Caco-2 (cell line): ENCODE measurements at places on chromosomes 12 and 14.

- no peak for DNase-seq
These were observed 142.5 kb downstream of the TMX1 start for GRCh38 chr14:51382506-51382905.

DNA sequence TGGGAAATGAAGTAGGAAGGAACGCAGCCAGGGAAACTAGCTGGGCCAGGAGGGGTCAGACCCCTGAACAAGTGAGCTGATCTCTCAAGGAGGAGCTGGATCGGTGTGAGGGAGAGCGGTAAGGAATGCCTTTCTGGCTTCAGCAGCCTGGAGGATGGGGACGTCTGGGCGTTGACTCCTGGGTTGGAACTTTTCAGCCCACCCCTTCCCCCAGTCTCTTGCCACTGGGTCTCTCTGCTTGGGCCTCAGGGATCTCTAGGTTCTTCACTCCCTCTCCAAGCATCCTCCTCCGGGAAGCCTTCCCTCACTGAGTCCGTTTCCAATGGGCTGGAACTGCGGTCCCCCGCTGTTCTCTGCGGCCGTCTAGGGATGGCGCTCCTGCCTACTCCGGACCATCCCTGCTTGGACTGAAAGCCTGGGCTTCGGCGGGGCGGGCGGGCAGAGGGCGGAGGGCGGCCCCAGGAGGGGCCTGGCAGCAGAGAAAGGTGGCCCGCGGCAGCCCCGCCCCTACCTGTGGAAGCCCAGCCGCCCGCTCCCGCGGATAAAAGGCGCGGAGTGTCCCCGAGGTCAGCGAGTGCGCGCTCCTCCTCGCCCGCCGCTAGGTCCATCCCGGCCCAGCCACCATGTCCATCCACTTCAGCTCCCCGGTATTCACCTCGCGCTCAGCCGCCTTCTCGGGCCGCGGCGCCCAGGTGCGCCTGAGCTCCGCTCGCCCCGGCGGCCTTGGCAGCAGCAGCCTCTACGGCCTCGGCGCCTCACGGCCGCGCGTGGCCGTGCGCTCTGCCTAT lies at the start of gene KRT7:
TSS of gene KRT7 (plus strand) at position 570 of the 788 bp plus-strand sequence. CDS start at position 624, 54 bp downstream.
- no peak for DNase-seq

- no peak for DNase-seq
These were observed 623.2 kb downstream of the CCER1 start for GRCh38 chr12:90331821-90332220.

- no peak for DNase-seq
These were observed 41.8 kb upstream of the CLEC14A start for GRCh38 chr14:38297681-38298080.

DNA sequence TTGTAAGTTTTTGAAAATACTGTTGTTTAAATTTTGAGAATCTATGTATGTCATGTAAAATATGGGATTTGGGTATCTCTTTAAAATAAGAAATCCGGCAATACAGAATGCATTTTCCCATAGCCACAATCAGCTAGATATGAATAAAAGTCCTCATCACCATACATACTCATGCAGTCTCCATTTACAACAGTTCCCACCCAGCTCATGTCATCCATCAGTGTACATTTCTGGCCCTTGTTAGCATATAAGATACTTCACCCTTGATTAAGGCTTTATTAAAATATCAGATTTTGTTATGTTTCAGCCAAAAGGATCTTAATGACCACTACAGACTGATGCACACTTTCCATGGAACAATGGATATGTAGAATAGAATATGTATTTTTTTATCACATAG lies 218.0 kb downstream of the DPY19L2 start:
- DNase-seq: no peak

DNA sequence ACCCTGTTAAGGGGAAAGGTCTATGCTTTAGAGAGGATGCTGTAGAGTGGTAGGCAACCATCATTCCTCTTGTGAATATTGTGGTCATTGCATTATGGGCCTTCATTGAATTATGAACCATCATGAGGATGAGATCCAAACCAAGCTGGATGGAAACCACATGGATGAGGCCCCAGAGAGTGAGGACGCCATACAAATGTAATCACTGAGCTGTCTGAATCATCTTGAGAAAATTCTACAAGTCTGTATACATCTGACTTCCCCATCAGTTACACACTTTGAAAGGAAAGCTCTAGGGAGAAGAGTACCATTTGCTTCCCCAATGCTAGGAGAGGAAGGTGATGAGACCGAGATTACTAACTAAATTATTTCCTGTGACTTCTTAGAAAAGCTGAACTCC lies 172.9 kb downstream of the CACNA1C start:
- no peak for DNase-seq

GRCh38 chr12:99311373-99311772 lies 336.2 kb upstream of the GARIN6 start:
- DNase-seq: no peak

DNA sequence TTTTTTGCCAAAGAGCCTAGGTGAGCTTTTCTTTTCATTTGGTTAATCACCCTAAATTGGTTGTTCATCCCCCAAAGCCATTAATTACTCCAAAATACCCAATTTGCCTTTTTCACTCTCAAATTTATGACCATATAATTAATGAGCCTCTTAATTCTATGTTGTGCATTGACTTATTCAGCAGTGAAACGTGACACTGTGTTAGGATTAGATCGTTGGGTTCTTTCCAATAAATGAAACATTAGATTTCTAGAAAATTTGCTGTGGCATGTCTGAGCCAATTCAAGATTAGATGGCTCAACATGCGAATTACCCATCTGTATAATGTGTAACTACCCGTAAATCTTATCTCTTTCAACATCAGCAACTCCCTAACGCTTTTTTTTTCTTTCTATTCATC lies 273.4 kb downstream of the BMP4 start:
- no peak for DNase-seq

DNA sequence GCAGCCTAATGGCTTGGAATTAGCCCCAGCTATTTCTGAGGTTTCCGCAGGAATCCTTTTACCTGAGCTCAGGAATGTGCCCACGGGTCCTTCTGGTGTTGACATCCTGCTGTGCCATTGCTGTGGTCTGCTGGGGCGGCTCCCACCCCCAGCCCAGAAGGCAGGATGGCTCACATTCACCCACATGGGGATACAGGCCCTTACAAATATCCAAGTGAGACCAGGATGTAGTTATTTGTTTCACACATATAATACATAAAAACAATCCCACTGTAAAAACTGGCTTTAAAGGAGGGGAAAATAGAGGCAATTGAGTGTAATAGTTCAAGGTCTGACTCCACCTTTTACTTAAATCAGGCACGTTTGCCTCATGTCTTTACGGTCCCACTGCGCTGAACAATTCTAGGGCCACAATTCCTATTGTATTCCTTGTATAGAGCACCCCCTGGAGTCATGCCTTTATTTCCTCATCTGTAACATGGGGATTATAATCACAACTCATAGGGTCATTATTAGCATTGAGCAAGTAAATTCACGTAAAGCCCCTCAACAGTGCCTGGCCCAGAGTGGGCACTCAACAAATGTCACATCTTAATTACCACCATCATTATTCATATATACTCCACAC lies 57.2 kb upstream of the FICD start:
- DNase-seq: no peak

DNA sequence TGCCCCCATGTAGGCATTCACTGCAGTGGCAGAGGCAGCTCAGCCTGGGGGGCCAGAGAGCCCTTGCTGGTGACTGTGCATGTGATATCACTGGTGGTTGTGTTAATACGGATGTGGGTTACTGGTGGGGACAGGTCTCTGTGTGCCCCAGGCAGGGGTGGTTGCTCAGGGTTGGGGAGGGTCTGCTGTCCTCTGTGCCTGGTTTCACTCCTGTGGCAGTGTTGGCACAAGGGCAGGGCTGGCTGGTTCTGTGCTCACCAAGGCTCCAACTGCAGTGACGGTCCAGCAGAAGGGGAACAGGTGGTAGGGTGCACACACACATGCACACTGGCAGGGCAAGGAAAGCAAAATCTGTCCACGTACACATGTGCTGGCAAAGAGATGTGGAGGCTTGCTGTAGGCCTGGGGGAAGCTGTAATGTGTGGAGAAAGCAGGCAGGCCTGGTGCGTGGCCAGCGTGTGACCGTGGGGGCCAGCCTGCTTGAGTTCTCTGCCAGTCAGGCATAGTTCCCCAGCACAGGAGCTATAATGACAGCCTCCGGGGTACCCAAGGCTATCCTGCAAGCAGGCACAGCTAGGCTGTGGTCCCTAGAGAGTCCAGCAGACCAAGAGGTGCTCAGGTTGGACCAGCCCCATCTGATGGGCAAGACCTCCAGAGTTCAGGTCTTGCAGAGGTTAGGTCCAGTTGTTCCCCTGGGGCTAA lies 254.6 kb downstream of the FBXL14 start:
- no peak for DNase-seq

DNA sequence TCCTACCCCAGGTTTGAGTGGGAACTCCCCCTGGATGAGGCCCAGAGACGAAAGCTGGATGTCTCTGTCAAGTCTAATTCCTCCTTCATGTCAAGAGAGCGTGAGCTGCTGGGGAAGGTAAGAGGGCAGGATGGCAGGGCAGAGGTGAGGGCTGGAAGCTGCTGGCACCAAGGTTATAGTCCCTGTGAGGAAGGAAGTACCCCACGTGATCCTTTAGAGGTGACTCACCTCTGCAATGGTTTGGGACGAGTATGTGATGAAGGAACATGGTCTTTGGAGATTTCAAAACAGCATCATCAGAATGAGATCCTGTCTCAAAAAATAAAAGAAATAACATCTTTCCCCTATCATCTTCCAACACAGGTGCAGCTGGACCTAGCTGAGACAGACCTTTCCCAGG lies 9.2 kb upstream of the MYL6B start:
- DNase-seq: no peak

- DNase-seq: no peak
These were observed 339.5 kb downstream of the DPF3 start for GRCh38 chr14:72554401-72554800.

DNA sequence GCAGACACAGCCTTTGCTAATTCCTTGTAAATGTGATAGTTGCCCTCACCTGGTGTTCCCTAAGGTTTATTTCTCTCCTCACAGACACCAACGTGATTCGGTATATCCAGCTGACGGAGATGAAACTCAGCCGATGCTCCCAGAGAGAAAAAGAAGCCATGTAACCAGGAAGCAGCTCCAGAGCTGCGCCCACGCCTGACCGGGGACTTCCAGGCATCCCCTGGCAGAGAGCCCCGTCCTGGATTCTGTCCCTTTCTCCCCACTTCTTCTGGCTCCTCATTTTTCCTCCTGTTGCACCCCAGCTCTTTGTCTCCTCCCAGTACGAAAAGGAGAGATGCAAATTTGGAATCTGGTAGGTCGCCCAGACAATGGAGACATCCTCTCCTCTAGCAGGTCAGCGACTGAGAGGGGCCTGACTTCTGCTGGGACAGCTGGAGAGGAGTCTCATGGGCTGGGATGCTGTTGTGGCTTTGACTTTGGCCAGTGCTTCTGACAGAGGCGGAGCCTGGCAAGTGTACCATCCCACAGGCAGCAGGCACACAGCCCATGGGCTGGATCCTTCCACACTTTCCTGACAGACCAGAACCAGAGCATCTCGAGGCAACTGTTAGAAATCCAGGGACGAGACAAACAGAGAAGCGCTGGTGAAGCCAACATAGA lies 29.4 kb downstream of the TTC9 start:
- no peak for DNase-seq
